NCI-H524 (cell line): ENCODE measurements at places on chromosomes 5 and 9.

GRCh38 chr9:99811172-99811571 is 10.5 kb upstream of the NR4A3 start:
- DNase-seq, result no peak

- DNase-seq, result no peak
Measured at GRCh38 chr9:37561682-37562081, 14.5 kb downstream of the FBXO10 start.

- no peak for DNase-seq
Measured at GRCh38 chr9:114619191-114619761, 8.2 kb downstream of the TMEM268 start.

- DNase-seq, result peak; percentile 70
Measured at GRCh38 chr9:32551276-32552051, 663 bp upstream of the SMIM27 start.

GRCh38 chr5:97377582-97377981 is 194.5 kb upstream of the RIOK2 start:
- no peak for DNase-seq

DNA sequence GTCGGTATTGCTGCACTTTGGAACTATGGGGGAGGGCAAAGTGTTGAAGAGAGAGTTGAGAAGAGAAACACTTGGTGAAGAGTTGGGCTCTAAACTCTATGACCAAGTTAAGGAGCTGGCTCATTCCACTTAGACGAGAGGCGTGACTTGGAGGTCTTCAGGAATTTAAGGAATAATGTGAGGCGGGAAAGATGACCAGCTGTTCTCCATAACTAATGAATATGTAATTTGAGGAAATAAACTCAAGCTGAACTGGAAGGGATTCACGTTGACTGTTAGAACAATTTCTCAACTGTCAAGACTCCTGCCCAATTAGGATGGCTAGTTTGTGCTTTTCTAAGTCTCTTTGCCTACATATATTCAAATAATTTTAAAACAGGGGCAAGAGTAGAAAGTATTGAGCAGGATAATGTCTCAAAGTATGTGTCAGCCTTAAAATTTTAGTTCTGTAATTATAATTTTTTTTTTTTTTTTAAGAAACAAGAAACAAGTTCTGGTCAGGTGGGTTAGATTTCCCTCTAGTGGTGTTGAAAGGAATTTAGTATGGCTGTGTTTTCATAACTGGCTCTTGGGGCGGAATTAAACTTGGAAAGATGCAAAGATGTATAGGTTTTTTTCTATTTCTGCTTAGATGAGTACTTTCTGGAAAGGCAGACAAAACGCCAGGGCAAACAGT is 33.4 kb downstream of the TMEM252 start:
- no peak for DNase-seq

GRCh38 chr5:177440990-177441780 is 5.4 kb upstream of the PRR7 start:
- no peak for DNase-seq

DNA sequence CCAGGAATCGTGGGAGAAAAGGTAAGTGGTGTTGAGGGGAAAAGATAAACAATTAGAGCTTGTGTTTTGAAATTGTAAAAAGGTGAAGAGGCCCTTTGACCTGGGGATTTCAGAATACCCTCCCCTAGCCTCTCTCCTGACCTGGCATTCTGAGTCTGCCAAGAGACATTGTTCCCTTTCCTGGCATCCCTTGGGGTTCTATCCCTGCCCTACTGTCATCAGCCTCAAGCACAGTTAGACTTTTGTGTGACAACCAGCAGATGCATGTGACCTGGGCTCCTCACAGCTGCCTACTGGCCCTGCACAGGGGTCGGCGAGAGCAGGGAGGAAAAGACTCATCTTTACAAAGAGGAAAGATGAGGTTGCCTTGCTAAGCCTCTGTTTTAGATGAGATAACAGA is 72.2 kb upstream of the ORM1 start:
- DNase-seq, result no peak

- no peak for DNase-seq
Measured at GRCh38 chr5:143733665-143734455, 78.1 kb upstream of the HMHB1 start.

DNA sequence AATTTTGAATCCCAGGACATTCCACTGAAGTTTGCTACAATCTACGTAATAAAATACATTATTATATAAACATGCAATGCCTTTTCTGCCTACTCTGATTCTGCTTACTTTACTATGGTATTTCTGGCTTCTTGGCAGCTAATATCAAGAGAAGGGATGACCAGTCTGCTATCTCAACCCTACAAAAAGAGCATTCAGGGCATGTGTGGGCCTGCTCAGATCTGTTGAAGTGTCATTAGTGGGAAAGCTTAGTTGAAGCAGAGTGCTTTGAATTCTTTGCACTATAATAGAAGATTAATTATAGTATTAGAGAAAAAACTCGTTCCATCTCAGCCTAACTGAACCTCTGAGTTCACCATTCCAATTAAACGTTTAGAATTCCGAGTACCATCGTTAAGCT is 339.5 kb upstream of the ISL1 start:
- peak; percentile 78 for DNase-seq

DNA sequence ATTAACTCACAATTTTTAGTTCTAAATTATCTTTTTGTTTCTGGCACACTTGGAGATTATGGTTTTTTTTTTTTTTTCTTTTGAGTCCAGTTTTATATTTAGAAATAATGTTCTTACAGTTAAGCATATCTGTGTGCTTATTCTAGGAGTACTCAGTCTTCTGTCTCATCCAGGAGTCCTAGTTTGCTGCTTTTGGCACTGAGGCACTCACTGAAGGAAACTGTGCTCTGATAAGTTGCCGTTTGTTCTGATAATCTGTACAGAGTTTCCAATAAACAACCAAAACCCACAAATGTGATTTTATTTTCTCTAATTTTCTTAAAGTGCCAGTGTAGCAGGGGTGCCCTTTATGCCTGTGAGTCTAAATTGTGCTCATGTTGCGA is 251.0 kb downstream of the LRRC70 start:
- DNase-seq, result no peak

GRCh38 chr5:5092149-5092548 is 48.0 kb upstream of the ADAMTS16 start:
- DNase-seq, result no peak

DNA sequence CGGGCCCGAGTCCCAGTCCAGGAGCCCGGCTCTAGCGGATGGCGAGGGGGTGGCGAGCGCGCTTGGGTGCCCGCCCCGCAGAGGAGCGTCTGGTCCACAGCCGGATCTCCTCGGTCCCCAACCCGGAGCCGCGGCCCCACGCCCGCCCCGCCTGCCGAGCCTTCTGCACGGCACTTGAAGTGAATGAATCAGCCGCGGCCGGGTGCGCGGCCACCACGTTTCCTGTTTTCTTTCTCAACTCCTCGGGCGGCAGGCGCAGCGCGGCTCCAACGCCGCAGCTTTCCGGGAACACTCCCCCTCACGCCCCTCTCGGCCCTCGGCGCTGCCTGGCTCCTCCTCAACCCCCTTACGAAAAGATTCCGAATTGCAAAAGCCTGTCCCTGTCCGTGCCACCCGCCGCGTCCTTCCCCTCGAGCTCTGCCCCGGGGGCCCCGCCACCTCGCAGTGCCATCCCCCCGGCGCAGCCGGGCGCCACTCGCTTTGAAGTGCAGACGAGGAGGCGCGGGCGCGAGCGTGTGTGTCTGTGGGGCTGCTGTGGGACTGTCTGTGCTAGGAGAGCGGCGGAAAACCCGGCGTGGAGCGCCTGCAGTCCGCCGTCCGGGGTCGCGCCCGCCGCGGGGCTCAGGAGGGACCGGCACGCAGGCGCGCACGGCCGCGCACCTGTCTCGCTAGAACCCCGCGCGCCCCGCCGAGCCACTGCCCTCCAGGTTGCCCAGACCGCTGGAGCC is 456.6 kb downstream of the RAB3C start:
- DNase-seq, result peak; percentile 46

- DNase-seq, result no peak
Measured at GRCh38 chr9:86047361-86047760, 52.0 kb downstream of the GOLM1 start.

- DNase-seq, result no peak
Measured at GRCh38 chr9:80556631-80557030, 984.9 kb downstream of the TLE4 start.

- DNase-seq, result no peak
Measured at GRCh38 chr5:119412279-119413227, 39.7 kb upstream of the HSD17B4 start.

DNA sequence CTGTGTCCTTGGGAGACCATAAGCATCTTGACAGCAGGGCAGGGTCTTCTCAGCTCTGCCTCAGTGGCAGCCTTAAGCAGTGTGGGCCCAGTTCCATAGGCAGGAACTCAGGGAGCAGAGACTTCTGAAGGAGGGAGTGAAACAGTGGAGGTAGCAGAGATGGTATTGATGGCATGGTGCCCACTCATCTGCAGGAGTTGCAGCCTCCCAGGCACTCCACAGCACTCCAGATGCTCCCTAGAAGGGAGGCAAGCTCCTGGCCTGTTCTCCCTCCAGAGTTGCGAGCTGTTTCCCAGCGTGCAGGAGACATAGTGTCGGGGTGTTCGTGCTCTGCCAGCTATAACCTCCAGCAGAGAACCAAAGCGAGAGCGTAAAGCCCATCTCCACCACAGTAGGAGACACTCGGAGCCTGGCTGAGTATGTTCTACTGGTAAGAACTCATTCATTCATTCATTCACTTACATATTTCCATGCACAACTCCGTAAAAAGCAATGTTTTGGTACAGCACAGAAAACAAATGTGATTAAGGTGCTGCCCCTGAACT is 31.4 kb upstream of the UNC5A start:
- DNase-seq, result no peak

GRCh38 chr5:132227485-132228240 is at the start of gene P4HA2:
Gene P4HA2, minus strand, starts transcription at chr5:132227853. Its CDS starts 9,227 bp downstream, at chr5:132218626.
- DNase-seq, result no peak

DNA sequence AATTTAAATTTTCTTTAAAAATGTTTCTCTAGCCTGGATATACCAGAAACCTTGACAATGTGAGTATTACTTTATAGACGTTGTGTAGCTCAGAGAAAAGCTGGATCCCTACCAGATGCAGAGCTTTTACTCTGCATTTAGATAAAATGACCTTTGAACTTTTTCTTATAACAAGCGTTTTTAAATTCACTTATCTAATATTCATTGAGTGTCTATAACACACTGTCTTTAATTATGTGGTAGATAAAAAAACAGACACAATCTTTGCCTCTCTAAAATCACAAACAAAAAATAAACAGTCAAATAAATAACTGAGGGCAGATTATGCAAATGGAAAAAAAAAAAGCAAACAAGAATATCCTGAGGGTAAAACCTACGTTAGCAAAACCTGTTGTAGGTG is 773.6 kb downstream of the CDH12 start:
- DNase-seq, result no peak

DNA sequence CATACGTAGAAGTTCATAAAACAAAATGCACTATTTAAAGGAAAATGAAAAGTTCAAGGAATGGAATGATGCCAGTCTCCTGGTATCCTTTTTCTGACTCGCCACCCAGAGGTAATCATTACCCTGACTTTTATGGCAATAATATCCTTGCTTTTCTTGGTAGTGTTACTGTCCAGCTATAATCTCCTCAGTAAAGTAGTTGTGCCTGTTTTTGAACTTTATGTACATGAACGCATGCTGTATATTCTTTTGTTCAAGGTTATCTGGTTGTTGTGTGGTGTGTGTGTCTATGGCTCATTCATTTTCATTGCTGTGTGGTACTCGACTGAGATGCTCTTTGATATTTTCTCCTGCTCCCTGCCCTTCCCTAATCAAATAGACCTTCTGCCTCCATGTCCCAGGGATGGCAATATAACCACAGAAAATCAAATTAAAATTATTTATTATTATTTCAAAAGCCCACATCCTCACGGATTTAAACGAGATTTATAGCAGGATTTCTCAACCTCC is 29.2 kb upstream of the FBP1 start:
- no peak for DNase-seq

DNA sequence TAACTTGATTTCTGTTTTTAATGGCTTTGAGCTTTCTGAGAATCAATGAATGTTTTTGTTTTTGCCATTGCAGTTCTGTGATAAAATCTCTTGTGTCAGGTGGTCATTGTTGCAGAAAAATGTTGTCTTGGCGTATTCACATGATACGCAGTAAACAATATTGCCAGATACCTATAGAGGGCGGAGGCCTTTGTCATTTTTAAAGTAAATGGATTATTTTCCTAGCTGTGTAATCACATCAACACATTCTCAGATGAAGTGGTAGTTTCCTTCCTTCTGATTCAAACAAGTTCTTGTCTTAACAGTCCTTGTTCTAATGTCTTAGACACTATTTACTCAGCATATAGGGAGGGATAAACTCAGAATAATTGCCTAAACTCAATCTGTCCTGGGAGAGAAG is 109.9 kb upstream of the DAB2 start:
- no peak for DNase-seq

DNA sequence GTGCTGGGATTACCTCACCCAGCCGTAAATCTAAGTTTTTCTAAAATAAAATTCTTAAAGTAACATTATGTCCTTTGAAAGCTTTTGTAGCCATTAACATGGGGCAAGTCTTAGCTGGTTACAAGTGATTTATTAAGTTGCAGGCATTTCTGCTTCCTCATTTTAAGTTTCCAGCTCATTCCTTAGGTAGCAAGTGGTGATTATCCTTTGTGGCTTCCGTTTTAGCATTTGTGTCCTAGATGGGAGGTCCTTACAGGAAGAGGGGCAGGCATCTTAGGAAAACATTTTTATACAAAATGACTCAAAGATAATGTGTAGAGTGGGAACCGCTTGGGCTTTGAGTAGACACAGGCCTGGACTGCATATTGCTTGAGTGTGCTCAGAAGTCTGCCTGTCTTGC is 35.0 kb upstream of the ROPN1L start:
- DNase-seq, result no peak

GRCh38 chr9:134040176-134040565 is 14.9 kb downstream of the BRD3OS start:
- no peak for DNase-seq

DNA sequence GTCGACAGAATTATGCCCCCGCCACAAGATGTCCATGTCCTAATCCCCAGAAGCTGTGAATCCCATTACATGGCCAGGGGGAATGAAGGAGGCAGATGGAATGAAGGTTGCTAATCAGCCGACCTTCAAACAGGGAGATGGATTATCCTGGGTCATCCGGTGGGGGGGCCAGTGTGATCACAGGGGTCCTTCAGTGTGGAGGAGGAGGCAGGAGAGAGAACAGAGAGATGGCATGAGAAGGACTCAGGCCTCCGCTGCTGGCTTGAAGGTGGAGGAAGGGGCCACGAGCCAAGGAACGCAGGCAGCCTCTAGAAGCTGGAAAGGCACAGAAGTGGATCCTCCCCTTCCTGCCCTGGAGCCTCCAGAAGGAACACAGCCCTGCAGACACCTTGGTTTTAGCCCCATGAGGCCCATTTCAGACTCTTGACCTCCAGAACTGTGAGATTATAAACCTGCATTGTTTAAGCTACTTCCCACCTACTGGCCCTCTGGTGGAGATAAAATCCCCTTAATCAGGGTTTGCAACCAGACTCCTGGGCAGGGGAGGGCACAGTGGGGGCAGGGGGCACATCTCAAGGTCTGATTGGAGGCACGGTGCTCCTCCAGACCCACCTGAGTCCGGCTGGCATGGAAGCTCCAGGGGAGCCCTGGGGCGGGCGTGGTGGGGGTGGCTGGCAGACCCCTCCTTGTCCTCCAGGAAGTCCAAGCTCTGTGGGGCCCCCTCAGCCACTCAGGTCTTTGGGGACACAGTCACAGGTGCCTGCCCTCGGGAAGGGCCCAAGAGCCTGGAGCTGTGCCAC is 13.8 kb downstream of the PTGES2 start:
- peak; percentile 37 for DNase-seq

GRCh38 chr5:22852807-22853660 is at the start of gene CDH12:
Gene CDH12, minus strand, starts transcription at chr5:22853344.
- peak; percentile 83 for DNase-seq
